Activated CD8-positive, alpha-beta memory T cell treated with anti-CD3 and anti-CD28 coated beads for 24 hours (primary cell): ENCODE measurements at places on chromosomes 11 and 22.

- DNase-seq, result no peak
Measured at GRCh38 chr22:37806409-37807333, 1.1 kb upstream of the GCAT start.

GRCh38 chr11:9200471-9200870, 64.7 kb downstream of the DENND5A start:
- DNase-seq, result no peak

- DNase-seq, result no peak
Measured at GRCh38 chr22:49953027-49953679, 7.4 kb upstream of the PIM3 start.

GRCh38 chr22:24191381-24191841, 10.1 kb downstream of the SUSD2 start:
- no peak for DNase-seq

GRCh38 chr11:106087815-106088435, 10.5 kb downstream of the AASDHPPT start:
- DNase-seq, result peak; percentile 62

GRCh38 chr11:133809569-133810491, 35.5 kb downstream of the SPATA19 start:
- peak; percentile 28 for DNase-seq

DNA sequence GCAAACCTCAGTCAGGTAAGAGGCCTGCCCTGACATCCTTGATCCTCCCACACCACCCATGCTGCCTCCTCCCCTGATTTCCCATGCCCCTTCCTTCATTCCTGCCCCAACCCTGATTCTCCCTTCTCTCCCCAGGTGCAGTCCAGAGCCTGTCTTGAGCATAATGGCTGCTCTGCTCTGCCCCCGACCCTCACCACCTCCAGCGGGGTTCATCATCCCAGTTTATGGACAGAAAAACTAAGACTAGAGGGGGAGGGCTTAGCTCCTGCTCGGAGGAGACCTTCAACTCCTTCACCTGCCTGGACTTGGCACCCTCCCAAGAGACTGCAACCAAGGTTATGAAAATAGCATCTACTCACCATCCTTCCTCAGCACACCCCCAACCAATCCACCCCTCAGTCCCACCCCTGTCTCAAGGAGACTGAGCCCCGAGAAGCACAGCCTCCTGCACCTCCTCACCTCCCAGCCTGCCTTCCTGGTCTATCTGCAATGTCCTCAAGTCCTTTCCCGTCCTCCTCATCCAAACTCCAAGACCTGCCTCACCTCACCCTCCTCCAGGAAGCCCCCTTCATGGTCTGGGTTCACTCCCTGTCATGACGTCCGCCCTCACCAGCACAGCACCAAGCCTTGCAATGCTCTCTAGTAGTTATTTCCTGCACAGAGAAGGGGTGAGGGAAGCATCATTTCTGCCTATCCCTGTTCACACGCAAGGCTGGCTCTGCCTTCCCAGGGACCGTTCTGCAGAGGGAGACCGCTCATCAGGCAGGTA, 103.1 kb downstream of the PDE2A start:
- DNase-seq, result peak; percentile 40

GRCh38 chr22:50186761-50187523, 1.2 kb downstream of the TRABD start:
- no peak for DNase-seq

- no peak for DNase-seq
Measured at GRCh38 chr11:4098026-4098621, 3.5 kb downstream of the RRM1 start.

GRCh38 chr11:96267496-96268032, 75.4 kb downstream of the MAML2 start:
- DNase-seq, result peak; percentile 77

DNA sequence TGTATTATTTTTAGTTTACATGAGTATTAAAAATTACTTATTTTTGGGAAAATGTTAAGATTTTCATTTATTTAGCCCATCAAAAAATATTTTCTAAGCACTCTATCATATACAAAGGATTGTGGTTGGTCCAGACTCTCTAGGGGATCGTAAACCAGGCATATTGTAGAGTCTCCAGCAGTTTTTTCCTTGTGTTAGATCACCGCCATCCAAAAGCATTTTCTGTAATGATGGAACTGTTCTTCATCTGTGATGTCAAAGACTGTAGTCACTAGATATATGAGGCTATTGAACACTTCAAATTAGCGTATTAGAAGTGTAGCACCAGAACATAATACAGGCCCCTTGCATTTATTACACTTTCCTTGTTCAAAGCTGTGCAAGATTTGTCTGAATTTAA, 154.9 kb downstream of the SBF2 start:
- DNase-seq, result no peak

- DNase-seq, result no peak
Measured at GRCh38 chr22:28477556-28477955, 202.1 kb downstream of the TTC28 start.

DNA sequence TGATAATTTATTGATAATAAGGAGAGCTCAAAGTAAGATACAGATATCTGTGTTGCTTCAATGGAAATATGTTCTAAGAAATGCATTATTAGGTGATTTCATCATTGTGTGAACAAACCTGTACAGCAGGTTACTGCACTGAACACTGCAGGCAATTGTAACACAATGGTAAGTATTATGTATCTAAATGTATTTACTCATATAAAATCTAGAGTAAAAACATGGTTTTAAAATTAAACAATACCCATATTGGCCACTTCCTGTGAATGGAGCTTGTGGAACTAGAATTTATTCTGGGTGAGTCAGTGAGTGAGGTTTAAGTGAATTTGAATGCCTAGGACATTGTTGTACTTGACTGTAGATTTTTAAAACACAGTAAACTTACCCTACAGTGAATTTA, 722.9 kb upstream of the RAG2 start:
- DNase-seq, result no peak

GRCh38 chr11:996681-997080, 39.8 kb downstream of the MUC6 start:
- no peak for DNase-seq

- peak; percentile 80 for DNase-seq
Measured at GRCh38 chr22:50621356-50621880, 6.5 kb downstream of the ARSA start.

DNA sequence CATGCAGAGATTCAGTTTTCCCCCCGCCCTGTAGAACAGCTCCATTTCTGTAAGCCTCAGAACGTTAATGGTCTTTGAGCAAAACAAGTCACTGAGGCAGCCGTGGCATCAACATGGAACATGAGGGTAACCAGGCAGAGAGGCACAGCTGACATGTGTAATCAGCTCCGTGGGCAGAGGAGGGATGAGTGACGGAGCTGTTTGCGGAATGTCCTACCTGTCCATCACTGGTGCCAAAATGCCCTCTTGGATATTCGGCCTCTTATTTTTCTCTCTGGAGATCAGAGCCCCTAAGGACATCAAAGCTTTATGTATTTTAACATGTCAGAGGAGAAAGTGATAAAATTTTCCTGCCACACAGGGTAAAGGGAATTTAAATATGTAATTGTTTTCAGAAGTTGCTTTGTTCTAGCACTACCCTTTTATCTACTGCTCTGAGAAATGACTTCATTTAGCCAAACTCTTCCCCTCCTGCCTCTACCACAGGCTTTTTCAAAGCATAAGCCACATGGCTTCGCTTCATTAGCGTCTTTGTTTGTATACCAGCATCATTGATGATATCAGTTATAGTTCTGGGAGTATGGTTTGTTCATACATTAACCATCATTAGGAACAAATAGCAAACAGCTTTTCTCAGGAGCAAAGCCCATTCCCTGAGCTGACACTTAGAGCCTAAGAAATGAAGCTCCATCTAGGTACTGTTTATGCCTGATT, 32.9 kb downstream of the C11orf71 start:
- DNase-seq, result no peak

DNA sequence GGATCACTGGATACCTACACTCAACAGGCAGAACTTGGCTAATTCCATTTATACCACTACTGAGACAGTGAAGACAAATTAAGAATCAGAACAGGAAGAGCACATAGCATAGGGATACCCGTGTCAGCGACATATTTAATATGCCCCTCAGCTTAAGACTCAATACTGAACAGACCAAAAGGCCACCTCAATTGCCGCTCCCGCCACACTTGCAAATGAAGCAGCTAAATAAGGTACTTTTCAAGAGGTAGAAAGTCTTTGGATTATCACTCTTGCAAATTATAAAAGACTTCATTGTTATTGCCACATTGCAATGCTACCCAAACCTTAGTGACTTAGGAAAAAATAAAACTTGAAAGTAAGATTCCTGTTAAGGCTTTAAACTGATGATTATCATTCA, 3.1 kb downstream of the DDX17 start:
- DNase-seq, result no peak
